ENCODE measurements at places on chromosomes 4 and X.

DNA sequence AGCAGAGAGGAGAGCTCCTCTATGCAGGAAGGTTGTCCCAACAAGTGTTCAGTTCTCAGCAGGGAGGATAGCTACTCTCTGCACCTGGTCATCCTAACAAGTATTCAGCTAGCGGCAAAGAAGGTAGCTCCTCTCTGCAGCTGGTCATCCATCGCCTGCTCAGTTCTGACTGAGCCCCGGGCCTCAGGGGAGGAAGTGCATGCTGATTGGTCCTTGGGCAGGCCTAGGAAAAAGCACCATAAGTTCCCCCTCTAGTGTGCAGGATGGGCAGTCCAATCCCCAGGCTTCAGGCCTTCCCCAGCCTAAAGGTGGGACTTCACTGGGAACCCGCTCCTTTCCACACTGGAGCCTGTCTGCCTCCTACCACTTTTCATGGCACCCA, 4.4 kb upstream of the FBXW7 start:
- DNase-seq: no peak

DNA sequence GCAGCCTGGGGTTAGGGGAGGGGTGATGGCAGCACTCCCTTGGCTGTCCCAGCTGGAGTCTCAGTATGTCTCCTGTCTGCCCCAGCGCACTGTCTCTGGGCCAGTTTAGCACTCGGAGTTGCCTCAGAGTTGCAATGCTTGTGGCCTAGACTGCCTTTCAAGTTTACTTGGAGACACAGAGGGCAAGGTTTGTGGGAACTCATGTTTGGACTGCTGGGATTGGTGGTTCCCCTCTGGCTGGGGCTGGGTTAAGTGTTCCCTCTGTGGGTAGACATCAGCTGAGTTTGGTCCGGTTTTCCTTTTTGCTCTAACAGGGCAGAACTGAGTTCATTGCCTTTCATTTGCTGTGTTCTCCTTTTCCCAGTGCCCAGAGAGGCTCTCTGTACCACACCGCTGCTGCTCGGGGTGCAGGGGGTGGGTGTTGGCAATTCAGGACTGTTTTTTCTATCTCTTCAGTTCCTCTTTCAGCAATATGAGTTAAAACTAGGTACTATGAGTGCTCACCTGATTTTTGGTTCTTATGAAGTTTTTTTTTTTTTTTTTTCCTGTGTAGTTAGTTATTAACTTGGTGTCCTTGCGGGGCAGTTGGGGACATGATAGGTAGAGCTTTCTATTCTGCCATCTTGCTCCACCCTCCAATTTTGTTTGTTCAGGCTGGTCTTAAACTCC, 17.2 kb downstream of the RAB33B start:
- DNase-seq: no peak

DNA sequence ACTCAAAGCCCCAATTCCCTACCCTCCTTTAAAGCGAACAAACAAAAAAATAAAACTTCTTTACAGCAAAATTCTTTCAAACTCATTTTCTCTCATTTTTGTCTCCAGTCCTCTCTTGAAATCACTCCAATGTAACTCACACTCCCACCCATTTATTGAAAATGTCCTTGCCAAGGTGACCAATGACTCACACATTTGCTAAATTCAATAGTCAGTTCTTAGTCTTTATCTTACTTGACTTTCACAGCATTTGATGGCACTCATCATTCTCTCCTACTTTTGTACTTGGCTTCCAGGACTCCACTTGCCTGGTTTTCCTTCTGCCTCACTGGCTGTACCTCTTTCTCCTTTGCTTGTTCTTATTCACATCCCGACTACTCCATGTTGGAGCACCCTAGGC, 19.9 kb downstream of the CC2D2A start:
- no peak for DNase-seq

DNA sequence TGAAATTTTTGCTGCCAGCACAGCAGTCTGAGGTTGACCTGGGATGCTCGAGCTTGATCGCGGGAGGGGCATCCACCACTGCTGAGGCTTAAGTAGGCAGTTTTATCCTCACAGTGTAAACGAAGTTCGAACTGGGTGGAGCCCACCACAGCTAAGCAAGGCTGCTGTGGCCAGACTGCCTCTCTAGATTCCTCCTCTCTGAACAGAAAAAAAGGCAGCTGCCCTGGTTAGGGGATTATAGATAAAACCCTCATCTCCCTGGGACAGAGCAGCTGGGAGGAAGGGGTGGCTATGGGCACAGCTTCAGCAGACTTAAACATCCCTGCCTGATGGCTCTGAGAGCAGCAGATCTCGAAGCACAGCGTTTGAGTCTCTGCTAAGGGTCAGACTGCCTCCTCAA, 314.6 kb downstream of the STPG2 start:
- no peak for DNase-seq

GRCh38 chr4:1300466-1301455, 11.1 kb downstream of the MAEA start:
- peak; percentile 37 for DNase-seq

DNA sequence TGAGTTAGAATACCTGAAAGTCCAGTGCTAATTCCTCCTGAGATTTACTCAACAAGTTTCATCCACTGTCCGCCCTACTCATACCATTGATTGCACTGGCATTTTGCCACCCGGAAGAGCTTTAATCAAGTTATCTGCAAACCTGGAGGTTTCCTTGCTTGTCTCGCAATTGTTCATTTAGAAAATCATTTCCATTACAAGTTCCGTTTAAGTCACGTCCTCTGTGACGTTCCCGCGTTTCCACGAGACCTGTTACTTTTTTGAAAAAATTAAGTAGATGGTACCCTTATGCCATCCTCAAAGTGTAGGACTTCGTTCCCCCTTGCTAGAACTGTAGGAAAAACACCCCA, 761 bp upstream of the FRYL start:
- peak; percentile 38 for DNase-seq

DNA sequence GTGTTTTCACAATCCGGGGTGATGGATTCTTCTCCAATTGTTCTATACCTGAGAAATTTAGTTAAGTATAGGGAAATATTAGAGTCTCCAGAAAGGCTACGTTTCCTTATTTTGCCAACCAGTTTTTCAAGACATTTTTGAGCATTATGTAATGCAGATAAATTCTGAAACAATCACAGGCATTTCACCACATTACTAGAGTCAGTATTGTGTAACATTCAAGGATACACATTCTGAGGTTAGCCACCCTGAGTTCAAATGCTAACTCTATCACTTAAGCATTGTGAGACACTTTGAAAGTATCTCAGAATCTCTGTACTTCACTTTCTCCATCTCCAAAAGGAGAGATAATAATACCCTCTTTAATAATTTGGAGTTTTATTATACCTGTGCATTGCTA, 10.6 kb downstream of the SULT1B1 start:
- DNase-seq: no peak

DNA sequence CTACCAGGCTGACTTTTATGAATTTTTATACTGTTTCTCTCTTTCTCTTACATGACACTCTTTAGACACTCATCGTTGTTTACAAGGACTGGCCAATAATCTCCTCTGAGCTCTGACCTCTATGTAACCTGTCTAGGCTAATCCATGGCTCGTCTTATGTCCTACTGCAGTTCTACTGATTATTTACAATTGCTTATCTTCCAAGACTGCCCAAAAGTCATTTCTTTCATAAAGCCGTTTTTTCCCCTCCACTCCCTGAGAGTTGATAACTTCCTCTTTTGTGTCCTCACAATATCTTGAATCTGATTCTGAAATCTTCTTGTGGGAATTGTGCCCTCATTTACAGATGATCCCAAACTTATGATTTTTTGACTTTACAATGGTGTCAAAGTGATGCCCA, 18.3 kb upstream of the SNCA start:
- DNase-seq: no peak

DNA sequence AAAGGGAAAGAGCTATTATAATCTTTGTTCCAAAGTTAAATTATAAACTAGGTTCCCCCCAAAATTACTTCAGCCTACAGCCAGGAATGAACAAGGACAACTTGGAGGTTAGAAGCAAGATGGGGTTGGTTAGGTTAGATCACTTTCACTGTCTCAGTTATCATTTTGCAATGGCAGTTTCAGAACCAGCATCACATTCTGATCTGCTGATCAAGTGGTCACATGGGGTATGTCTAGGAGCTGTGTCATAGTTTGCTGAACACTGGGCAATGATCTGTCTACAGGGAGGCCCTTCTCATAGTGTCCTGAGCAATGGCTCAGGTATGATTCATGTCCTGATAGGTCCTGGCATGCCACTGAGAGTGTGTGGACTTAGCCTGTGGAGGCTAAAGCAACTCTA, 41.6 kb upstream of the XIAP start:
- DNase-seq: no peak

DNA sequence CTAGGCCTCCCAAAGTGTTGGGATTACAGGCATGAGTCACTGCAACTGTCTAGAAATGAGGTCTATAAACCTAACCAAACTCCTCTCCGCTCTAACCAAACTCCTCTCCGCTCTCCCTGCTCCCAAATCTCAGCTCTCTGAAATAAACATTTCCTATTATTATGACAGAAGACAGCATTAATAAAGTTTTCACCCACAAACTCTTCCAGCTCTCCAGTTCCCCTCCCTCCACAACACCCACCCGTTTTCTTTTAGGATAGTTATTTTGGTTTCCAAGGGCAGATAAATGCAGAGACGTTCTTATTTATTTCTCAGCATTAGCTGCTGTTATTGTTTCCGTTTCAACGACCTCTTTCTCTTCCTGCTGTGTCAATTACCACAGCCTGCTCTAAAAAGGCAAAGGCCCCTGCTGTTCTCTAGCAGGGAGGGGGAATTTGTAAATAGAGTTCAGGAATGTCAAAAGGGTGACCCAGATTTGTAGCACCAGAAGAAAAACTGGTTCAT, 13.3 kb upstream of the SCD5 start:
- no peak for DNase-seq

DNA sequence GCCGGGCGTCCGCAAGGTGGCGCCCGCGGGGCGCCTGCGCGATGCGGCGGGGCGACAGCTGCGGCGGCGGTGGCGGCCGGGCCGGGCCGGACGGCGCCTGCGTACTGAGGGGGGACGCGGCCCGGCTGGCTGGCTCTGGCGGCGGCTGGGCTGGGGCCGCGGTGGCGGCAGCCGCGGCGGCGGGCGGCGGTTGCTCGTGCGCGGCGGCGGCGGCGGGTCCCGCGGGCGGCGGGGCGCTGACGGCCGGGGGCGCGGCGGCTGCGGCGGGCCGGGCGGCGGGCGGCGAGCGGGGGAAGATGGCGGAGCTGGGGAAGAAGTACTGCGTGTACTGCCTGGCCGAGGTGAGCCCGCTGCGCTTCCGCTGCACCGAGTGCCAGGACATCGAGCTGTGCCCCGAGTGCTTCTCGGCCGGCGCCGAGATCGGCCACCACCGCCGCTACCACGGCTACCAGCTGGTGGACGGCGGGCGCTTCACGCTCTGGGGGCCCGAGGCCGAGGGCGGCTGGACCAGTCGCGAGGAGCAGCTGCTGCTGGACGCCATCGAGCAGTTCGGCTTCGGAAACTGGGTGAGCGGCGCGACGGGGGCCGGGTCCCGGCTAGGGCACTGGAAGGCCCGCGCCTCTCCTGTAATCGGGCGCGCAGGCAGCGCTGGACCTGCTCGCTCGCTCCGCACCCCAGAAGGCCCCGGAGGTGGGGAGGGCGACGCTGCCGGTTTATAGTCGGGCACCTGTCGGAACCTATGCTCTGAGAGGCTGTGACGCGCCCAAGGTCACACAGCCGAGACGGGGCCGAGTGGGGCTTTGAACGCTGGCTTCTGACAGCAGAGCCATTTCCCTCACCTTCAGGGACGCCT, at the start of gene TADA2B:
TSS of gene TADA2B (plus strand) at position 89 of the 853 bp plus-strand sequence. CDS start at position 297, 208 bp downstream.
- DNase-seq: peak; percentile 39

DNA sequence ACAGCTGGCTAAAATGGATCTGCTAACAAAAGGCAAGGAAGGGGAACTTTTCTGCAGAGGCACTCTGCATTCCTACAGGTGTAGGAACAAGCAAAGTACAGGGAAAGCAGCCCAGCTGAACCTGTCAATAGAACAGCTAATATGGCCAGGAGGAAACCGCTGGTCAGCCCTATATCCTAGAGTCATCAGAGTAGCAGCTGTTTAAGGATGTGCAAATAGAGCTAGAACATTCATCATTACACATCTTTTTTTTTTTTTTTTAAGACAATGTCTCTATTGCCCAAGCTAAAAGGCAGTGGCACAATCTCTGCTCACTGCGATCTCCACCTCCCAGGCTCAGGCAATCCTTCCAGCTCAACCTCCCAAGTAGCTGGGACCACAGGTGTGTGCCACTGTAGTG, 163.0 kb downstream of the BTC start:
- DNase-seq: no peak

DNA sequence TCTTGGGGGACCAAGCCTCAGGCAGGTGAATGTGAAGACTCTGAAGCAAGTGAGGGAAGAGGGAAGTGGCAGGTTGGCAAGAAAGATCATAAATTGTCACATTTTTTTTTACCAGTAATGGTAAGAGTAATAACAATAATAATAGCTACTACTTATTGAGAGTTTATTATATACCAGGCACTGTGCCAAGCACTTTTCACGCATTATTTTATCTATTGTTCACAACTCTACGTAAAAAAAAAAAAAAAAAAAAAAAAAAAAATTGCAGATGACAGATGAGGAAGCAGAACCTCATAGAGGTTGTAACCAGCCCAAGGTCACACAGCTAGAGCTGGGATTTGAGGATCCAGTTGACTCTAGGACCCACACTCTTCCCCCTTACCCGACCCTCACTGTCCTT, 40.9 kb downstream of the TSC22D3 start:
- no peak for DNase-seq

DNA sequence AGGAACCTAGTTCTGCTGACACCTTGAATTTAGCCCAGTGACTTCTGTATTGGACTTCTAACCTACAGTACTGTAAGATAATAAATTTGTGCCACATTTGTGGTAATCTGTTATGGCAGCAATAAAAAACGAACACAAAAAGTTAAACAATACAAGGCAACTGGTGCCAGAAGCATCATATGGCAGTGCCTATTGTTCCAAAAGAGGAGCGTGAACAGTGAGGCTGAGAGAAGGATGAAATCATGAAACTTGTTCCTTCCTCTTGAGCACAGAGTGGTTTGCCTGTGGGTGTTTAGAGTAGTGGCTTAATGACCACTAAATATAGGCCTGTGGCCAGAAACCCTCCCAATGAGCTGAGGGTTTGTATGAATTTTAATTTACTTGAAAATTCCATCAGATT, 69.7 kb upstream of the PGRMC2 start:
- no peak for DNase-seq

GRCh38 chrX:1581132-1581531, 10.3 kb upstream of the AKAP17A start:
- DNase-seq: peak; percentile 85

DNA sequence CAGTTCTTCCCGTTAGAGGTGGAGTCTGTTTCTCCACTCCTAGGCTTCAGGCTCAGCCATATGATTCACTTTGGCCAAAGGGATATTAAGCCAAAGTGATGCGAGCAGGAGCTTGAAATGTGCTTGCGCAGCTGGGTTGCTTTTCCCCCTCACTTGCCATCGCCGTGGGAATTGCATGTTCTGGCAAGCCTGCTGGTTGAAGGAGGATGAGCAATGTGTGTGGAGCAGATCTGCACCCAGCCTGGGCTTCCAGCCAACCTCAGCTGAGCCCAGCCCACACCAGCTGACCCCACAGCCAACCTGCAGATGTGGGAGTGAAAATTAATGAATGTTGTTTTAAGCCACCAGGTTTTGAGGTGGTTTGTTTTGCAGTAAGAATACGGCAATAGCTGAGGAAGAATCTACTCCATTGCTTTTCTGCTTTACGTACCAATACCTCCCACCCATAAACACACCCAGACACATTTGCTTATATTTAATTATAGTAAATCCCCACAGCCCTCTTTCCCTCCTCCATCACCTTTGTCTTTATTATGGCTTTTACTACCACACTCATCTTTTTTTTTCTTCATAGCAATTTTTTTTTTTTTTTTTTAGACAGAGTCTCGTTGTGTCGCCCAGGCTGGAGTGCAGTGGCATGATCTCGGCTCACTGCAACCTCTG, 132.8 kb upstream of the FUNDC1 start:
- DNase-seq: no peak

GRCh38 chr4:171812665-171813525, at the start of gene GALNTL6:
Gene GALNTL6 (plus strand): TSS chr4:171813404.
- no peak for DNase-seq
